ENCODE measurements at places on chromosomes 7 and 10.
A peak's percentile ranks its signal among the peaks of the same experiment; 100 is the strongest.

DNA sequence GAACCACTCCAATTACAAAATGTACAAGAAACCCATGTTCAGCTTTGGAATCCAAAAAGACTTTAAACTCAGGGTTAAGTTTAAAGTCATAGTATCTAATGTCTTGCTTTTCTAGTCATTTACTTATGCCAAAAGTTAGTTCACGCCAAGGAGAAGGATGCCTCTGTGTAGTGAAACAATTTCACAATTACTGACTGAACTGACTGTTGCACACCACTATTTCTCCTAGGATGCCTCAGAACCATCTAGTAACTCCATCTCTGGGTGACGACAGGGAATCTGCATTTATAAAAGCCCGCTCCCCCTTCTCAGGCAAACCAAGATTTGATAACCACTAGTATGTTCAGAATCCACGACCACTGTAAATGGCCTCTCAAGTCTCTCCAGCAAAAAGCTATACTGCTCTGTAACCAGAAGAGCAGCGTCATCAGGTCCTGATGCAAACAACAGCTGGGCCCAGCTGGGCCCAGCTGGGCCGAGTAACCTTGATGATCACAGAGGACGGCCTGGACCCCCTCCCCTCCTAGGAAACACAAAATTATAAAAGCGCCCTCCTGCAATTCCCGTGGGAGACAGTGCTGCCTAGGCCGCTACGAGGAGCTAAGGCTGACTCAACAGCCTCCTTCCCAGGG, 680 bp upstream of the ADO start:
- no peak for DNase-seq

GRCh38 chr7:132321387-132321786, 254.9 kb downstream of the PLXNA4 start:
- no peak for DNase-seq

- no peak for DNase-seq
Measured at GRCh38 chr10:95276367-95277200, 14.2 kb downstream of the PDLIM1 start.

GRCh38 chr7:43337191-43337590, 224.7 kb downstream of the HECW1 start:
- no peak for DNase-seq

DNA sequence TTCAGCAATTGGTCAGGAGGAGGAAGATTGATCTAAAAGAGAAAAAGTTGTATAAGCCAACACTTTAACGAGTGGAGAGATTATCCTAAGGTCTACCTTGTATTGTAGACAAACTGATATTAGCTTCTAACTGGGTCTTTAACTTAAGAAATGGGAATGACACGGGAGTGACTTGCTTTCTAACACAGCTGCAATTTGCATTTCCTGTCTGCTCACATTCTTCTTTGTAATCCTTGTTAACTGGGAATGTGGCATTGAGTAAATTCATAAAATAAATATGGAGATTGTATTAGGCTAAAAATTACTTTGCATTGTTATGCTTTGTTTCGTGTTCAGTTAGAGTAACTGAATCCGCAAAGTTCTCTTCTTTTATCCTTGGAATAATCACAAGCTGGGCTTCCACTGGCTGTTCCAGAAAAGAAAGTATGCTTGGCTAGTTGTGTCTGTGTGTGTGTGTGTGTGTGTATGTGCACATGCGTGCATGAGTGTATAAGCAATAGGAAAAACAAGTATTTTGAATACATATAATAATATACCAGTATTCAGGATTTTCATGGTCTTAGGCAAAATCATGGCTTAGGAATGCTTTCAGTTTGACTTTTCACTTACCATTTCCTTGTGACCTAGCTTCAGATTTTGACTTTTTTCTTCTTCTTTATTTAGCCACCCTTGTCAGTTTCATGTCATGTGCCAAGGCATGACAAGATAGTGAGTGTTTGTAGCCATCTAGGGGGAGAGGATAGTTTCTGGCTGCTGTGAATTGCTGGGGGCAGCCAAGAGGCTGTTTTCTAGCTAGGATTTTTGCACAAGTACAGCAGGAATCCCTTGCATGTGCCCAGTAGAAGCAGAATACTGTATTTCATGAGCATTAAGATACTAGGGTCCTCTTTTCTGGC, 54.5 kb upstream of the FZD8 start:
- DNase-seq, result no peak

- DNase-seq, result no peak
Measured at GRCh38 chr10:12091421-12091820, 22.7 kb downstream of the DHTKD1 start.

- no peak for DNase-seq
Measured at GRCh38 chr10:3542185-3542611, 242.8 kb downstream of the KLF6 start.

- DNase-seq, result no peak
Measured at GRCh38 chr7:129767120-129768015, 155.8 kb downstream of the NRF1 start.

DNA sequence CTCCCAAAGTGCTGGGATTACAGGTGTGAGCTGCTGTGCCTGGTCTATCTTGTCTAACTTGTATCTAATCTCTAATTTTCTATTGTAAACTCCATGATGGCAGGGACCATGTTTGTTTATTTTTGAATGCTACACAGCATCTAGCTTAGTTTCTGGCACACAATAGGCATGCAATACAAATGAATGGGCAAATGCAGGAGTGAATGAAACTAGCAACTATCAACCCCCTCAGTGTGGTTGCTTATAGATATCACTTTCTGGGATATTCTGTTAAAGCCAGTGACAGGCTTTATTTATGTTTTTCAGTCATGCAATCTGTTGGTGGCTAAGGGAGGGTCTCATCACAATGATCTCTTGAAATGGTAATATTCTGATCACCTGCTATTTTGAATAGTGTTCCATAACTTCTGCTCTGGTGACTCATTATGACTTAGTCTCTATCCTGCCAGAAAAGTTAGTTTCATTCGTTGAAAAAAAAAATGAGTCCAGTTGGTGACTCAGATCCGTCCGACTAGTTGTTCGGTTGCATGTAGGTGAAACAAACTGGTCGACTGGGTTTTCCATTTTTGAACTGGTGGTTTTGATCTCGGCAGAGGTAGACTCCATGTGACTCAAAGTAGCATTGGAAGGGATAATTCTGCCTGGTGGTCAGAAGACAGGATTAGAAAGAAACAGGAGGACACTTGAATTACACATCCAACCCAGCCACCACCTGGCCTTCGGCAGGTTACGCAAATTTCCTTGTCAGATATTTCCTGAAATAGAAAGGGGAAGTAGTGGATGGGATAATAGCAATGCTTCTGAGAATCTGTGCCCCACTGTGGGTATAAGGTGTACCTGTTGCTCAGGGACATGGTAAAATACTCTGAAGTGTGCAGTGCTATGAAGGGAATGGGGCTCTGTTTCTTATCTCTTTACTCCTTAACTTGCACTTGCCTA, 76.8 kb downstream of the GATA3 start:
- no peak for DNase-seq

DNA sequence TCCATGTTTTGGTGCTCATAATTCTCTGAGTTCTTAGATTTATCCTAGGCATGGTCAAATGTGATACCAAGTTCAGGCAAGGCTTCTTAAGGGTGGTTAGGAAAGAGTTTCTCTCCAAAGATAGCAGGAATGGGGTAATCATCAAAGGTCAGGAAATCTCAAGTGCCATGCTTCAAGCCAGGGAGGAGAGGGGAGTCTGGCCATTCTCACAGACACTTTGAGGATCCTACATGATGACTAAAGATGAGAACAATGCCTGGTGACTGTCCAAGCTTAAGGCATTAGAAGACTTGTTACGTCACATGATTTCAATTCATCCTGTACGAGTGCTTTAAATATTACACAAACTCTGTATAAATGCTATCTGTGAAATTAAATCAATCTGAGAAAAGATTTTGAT, 59.4 kb downstream of the POM121L12 start:
- DNase-seq, result no peak

DNA sequence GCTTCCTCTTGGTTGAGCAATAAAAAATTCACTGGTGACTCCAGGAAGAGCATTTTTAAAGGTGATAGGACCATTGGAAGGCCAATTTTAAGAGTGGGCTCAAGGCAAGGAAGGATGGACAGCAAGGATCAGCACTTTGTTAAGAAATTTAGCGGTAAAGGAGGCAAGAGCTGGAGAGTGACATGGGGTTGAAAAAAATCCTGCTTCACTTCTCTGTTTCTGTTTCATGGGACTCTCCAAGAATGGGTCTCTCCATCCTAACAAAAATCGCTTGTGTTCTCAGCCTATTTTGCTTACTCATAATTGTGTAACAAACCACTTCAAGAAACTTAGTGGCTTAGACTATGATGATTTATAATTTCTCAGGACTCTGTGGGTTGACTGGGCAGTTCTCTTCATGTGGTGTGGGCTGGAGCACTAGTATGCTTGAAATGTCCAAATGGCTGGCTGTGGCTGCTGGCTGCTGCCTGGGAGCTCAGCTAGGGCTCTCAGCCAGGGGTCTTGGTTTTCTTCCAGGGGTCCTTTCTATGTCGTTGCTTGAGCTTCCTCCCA, 59.8 kb upstream of the ZNRF2 start:
- no peak for DNase-seq

DNA sequence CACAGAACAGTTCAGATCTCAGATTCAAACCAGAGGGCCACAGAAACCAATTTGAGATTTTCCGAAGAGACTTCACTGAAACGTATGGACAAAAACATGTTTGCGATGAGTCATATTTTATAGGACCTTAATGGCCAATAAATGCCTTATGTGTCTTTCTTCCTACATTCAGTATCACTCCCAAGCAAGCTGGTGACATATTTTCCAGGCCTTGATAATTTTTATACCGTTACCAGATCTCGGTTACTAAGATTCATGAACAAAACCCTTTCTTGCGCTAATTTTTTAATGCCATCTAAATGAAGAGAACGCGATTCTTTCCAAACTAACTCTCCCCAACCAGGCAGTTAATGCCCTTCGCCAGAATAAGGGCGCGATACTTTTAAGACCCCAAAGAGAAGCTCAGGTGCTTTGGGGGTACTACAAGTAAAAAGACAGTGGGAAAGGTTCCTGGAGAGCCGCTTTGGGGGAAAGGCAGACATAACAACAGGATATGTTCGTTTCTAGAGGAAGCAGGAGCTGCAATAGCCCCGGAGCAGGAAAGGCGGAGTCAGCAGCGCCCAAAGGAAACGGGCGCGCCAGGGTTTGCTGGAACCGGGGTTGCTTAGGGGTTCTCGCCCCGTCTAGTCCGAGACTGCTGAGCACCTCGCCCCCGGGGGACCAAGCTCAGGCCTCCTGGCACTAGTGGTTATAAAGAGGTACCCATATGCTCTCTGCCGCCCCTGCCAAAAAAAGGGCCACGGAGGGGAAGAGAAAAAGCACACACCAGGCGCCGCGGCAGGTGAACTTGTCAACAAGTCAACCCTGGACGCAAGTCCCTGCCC, 884 bp downstream of the ICA1 start:
- DNase-seq, result no peak

DNA sequence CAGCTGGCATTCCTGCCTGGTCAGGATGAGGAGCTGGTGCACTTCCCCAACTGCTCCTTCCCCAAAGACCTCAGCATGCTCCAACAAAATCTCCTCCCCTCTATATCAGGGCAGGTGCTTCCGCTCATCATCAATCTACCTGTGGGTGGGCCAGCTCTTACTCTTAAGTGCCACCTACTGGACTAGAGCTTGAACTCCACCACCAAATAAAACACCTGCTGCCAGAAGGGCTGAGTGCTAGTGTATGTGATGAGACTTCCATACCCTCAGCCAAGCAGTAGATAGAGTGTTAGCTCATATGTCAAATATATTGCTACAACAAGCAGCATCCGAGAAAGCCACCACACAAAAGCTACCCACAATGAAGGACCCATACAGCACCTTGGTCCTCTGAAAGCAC, 264.3 kb downstream of the RNLS start:
- no peak for DNase-seq

DNA sequence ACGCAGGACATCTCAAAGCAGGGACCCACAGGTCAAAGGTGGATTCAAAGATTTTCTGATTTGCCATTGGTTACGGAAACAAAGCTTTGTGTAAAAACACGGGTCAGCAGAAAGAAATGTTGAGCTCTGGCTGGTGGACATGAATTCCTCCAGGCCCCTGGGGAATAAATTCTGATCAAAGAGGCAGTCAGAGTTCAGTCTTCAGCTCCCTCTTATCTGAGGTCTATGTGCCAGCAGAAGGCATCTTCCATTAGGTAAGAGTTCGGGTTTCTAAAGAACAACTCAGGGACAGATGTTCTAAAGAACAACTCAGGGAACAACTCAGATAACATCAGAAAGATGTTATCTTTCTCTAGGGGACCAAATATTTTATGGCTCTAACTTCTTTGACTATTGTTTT, 64.9 kb upstream of the PALS2 start:
- no peak for DNase-seq

DNA sequence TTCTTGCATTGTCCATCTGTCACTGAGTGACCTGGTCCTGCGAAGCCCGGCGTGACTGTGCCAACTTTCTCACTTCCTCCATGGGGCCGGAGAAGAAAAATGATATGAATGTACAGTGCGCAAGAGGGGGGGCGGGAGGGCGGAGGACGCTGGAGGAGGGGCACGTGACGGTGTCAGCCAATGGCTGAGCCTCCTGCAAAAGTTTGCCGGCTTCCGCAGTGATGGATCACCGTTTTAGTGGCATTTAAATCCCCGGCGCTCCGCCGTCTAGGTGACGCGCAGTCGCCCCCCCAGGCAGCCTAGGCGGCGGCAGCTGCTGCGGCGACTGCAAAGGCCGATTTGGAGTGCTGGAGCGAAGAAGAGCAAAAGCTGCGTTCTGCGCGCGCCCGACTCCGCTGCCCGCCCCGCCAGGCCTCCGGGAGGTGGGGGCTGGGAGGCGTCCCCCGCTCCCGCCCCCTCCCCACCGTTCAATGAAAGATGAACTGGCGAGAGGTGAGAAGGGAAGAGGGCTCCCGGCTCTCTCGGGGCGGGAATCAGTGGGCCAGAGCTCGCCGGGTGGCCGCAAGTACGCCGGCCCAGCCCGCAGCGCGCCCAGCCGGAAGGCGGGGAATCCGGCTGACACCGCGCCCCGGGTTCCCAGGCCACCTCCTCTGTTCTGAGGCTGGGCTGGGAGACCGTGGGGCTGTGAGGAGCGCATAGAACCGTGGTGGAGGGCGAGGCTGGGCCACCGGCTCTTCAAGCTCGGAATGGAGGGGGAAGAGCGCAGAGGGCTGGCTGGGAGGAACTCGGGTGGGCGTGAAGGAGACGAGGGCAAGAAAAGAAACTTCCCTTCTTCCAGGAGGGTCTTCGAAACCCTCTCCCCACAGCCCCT, at the start of gene HOXA1:
Gene HOXA1 (minus strand): TSS at position 104 of the 871 bp plus-strand sequence. CDS start 88 bp downstream, at position 16.
- peak; percentile 47 for DNase-seq

GRCh38 chr7:157273208-157274093, 63.4 kb upstream of the DNAJB6 start:
- peak; percentile 33 for DNase-seq

- no peak for DNase-seq
Measured at GRCh38 chr7:149398195-149398820, 62.6 kb downstream of the ZNF777 start.

DNA sequence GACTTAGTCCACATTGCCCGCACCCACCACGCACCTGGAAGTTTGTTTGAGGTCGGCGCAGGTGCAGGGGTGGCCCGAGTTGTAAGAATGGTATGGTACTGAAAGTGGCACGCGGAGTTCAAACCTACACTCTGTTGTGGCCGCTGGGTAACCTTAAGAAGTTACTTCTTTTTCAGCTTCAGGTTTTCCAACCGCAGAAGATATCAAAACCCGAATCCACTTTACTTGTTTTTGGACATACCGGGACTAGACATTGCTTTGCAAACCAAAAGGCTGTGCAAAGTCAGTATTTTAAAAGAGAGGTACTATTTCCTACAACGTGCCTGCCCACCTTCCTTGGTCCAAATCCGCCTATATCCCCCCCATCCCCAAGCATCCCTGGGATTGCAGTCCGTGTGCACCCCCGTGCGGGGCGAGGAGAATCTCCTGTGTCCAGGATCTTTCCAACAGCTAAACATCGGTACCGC, 1.0 kb downstream of the IGFBP3 start:
- no peak for DNase-seq
